Kasumi-1 (cell line): ENCODE measurements at places on chromosomes 5 and 9.

GRCh38 chr9:127506117-127506813 lies 55.0 kb downstream of the LRSAM1 start:
- DNase-seq = no peak

GRCh38 chr5:51632793-51633192 lies 249.5 kb downstream of the ISL1 start:
- DNase-seq = no peak

GRCh38 chr9:108852079-108852478 lies 3.7 kb downstream of the ACTL7B start:
- no peak for DNase-seq

DNA sequence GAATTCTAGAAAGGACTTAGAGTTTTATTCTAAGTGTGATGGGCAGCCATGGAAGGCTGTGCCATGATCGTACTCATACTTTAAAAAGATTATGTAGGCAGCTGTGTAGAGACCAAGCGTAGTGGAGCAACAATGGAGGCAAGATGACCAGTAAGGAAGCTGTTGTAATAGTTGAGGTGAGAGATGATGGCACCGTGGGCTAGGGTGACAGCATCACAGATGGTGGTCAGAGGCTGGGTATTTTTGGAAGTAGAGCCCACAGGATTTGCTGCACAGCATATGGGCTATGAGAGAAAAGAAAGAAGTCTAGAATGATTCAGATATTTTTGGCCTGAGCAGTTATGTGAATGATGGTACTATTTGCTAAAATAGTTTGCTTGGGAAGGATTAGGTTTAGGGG lies 7.7 kb downstream of the ARHGAP26 start:
- no peak for DNase-seq

DNA sequence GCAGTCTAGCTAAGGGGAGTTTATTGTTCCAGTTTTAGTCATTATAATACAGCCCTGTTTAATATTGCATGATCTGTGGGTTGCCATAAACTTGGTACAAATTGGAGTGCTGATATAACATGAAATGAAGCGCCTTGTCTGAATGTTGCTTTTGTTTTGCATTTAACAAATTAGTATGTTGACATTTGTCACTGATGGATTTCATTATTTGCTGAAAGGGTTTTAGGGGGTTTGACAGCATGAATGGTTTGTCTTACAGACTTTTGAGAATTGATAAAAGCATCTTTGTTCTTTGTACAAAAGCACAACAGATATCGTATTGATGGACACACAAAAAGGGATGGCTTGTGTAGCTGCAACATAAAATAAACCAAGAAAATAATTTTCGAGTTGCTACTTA lies 178.3 kb downstream of the AOPEP start:
- DNase-seq = no peak
